ENCODE measurements at places on chromosomes 6 and 20.

GRCh38 chr6:44466955-44467354, 79.4 kb downstream of the CDC5L start:
- no peak overlapping the region for H3K27ac ChIP-seq
- H3K4me1 ChIP-seq, result no peaks in the 10 kb centered on the region
- DNase-seq, result no peak
- H3K36me3 ChIP-seq, result no peaks in the 10 kb centered on the region
- peaks cover 2% of the 10 kb centered on the region for H3K27me3 ChIP-seq

DNA sequence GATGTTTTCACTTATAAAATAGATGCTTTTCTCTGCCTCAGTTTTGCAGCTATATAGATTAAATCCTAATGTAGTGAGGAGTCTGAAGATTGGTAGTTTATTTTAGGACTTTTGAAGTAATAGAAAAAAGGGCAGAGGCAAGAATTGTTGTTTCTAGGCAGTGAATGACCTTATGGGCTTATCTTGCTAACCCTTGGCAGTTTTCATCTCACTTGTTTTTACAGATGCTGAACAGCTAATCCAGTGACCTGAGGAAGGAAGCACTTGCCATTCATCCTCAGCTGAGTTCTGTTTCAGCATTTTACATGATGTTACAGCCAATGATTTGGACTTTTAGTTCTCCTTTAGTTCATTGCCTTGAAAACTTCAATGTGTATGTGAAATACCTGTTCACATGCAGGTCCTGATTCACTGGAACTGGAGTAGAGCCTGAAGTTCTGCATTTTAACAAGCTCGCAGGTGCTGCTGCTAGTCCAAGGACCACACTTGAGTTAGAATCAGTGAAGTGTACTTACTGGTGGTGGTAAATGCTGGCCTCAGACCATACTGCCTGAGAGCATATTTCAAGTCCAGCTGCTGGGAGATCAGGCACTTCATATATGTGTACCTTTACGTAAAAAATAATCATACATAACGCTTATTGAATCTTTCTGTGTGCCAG, 86.9 kb downstream of the TULP4 start:
- no peaks in the 10 kb centered on the region for H3K36me3 ChIP-seq
- no peak overlapping the region for H3K4me3 ChIP-seq
- no peak for DNase-seq

- H3K36me3 ChIP-seq, result no peaks in the 10 kb centered on the region
- peak; percentile 20 for DNase-seq
- no peaks in the 10 kb centered on the region for H3K27me3 ChIP-seq
- H3K4me3 ChIP-seq, result no peak overlapping the region
These were observed 13.6 kb upstream of the SH3BGRL2 start for GRCh38 chr6:79617518-79617941.

GRCh38 chr20:47503685-47504084, 2.0 kb downstream of the NCOA3 start:
- no peaks in the 10 kb centered on the region for H3K27me3 ChIP-seq
- no peak for DNase-seq
- no peak overlapping the region for H3K4me3 ChIP-seq
- no peak overlapping the region for H3K27ac ChIP-seq

GRCh38 chr6:17458966-17459365, 65.6 kb downstream of the CAP2 start:
- DNase-seq, result no peak
- no peak overlapping the region for H3K27ac ChIP-seq
- no peaks in the 10 kb centered on the region for H3K27me3 ChIP-seq
- H3K4me1 ChIP-seq, result no peaks in the 10 kb centered on the region
- peaks cover 4% of the 10 kb centered on the region for H3K36me3 ChIP-seq

- no peak overlapping the region for H3K4me3 ChIP-seq
- H3K27ac ChIP-seq, result no peak overlapping the region
- no peaks in the 10 kb centered on the region for H3K27me3 ChIP-seq
- H3K36me3 ChIP-seq, result no peaks in the 10 kb centered on the region
- peaks cover 14% of the 10 kb centered on the region for H3K4me1 ChIP-seq
These were observed 98.1 kb upstream of the PTPN1 start for GRCh38 chr20:50412069-50412468.

GRCh38 chr6:141986457-141986856, 146.3 kb upstream of the GJE1 start:
- no peak for DNase-seq
- H3K27ac ChIP-seq, result no peak overlapping the region
- H3K36me3 ChIP-seq, result no peaks in the 10 kb centered on the region
- no peaks in the 10 kb centered on the region for H3K27me3 ChIP-seq

- H3K27me3 ChIP-seq, result no peaks in the 10 kb centered on the region
- H3K4me1 ChIP-seq, result no peaks in the 10 kb centered on the region
- DNase-seq, result no peak
- H3K27ac ChIP-seq, result no peak overlapping the region
These were observed 1348.2 kb upstream of the GJE1 start for GRCh38 chr6:140784573-140784972.
